ENCODE measurements at places on chromosomes 5 and 9.
A peak's percentile ranks its signal among the peaks of the same experiment; 100 is the strongest.

DNA sequence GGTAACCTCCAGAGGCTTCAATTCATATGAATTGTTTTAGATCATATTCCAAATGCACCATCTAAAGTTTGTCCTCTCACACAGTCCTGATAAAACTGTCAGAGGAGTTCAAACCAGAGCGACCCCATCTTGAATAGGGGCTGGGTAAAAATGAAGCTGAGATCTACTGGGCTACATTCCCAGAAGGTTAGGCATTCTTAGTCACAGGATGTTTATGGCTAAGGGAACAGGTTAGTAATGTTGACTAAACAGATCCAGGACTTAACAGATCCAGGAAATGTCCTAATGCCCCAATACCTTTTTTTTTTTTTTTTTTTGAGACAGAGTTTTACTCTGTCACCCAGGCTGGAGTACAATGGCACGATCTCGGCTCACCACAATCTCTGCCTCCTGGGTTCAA lies 192.6 kb upstream of the PRDM9 start:
- DNase-seq = no peak

GRCh38 chr5:149930749-149931574 lies 13.6 kb downstream of the PDE6A start:
- DNase-seq = no peak

GRCh38 chr9:105264380-105264779 lies 19.9 kb downstream of the SLC44A1 start:
- DNase-seq = no peak

- DNase-seq = no peak
Measured at GRCh38 chr9:137371521-137371941, 51.4 kb downstream of the EXD3 start.

- DNase-seq = no peak
Measured at GRCh38 chr5:116964438-116964837, 389.8 kb upstream of the SEMA6A start.

- DNase-seq = no peak
Measured at GRCh38 chr9:129582855-129583254, 38.0 kb downstream of the C9orf50 start.

DNA sequence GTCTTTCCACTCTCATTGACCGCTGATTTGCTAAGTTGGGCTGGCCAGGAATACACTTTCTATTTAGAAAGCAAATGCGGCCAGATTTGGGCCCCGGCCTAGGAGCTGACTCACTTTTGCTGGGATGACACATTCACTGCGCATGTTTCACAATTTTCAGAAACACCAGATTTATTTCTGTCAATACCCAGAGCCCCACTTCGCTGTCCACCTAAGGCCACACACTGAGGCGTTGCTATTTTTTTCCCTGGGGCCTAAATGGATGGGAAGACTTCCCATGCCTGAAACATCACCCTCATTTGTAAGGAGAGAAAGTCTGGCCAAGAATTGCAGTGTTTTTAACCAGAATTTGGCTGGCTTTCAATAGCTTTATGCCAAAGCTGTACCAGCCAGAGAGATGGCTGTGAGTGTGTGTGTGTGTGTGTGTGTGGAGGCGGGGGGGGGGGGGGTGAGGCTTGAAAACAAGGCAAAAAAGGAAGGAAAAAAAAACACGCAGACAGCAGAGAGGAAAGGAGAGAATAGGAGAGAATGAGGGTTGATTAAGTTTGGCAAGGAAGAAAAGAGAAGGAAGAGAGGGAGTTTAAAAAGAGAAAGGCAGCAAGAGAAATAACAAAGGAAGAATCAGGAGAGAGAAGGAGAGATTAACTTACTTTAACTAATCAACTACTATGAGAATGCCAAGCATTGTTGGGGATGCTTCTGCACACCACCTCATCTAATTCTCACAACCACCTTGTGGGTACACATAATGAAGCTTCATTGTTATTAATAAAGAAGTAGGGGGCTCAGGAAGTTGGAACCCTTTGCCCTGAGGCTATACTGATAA lies 261.4 kb upstream of the KLF4 start:
- peak; percentile 96 for DNase-seq

GRCh38 chr5:63923914-63924313 lies 38.3 kb downstream of the HTR1A start:
- no peak for DNase-seq

GRCh38 chr9:87567571-87567970 lies 69.9 kb downstream of the DAPK1 start:
- DNase-seq = no peak

- DNase-seq = no peak
Measured at GRCh38 chr5:62643556-62644451, 65.2 kb downstream of the LRRC70 start.

GRCh38 chr9:133063500-133064231 lies 1.9 kb downstream of the CEL start:
- DNase-seq = no peak

- DNase-seq = no peak
Measured at GRCh38 chr5:112248623-112249022, 170.5 kb downstream of the EPB41L4A start.

DNA sequence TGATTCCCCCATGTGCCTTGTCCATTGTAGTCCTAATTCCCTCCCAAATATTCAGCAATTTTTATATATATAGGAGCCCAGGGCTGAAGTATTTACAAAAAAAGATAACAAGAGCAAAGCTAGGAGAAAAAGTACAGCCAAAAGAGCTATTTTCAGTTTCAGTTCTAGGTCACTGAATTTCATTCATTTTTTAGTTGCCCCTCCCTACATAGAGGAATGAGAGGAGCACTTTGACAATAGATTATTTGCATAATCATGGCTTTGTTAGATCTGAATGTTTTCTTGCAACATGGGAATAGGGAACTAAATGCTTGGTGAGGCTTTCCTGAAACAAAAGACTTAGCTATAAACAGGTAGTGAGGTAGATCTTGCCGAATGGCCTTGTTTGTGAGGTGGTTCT lies 15.3 kb upstream of the F2RL2 start:
- DNase-seq = no peak

DNA sequence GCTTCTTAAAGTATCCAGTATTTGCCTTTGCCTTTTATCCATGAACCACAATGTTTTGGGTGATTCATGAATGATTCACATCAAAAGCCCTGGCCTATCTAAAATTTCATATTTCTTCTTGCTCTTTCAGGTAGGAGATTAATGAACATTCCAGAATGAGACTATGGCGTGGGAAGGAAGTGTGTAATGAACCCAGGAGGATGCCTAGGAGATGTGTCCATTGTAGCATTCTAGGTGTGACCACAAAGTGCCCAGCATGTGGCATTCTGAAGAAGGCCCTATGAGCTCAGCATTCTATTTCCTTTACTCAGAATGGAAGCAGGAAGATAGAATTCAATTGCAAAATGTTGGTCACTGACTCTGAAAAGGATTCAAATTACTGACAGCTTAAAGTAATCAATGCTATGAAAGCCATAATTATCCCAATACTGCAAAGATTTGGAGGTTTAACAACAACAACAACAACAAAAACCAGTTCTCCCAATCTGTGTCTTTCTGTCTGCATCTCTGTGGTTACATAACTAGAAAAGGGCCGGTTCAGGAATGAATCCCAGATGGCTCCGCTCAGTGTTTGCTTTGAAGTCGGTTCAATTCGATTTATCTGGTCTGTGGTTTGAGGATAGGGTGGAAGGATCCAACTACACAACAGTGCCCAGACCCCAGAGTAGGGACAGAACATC lies 126.7 kb downstream of the FOXD1 start:
- peak; percentile 91 for DNase-seq

DNA sequence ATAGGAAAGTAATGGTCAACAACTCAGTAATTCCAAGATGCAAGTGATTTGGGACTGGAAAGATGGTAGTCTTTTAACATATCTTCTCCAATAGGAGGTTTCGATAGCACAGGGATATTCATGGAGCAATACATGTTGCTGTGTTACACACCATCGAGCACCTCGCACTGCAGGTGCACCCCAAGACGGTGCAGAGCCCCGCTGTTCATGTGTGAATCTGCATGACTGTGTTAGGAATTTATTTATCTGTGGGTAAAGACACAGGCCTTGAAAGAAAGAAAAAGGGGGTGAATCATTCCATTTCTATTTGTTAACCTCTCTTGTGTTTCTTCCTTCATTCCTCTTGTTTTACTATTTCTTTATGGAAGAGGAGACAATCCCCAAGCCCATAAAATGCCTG lies 217.1 kb downstream of the EBF1 start:
- DNase-seq = no peak

DNA sequence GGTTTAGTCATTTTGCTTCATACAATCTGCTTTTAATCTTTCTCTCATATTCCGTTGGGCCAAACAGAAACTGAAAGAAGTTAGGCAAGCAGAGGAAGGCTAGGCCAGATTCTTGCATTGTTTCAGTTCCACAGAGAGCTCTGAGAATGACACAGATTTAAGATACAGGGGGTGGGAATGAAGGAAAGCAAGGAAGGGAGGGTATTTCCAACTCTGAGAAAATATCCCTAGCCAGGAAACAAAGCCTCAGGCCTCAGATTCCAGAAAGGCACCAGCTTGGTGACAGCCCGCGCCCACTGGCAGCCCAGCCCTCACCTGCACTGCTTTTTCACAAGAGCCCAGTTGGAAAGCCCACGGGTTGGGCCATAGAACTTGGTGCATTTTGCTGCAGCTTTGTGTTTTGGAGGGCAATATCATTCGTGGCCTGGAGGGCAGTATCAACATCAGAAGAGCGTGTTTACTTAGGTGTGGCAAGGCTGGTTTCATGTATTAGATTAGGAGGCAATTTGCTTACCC lies 63.5 kb downstream of the ENC1 start:
- DNase-seq = peak; percentile 19

DNA sequence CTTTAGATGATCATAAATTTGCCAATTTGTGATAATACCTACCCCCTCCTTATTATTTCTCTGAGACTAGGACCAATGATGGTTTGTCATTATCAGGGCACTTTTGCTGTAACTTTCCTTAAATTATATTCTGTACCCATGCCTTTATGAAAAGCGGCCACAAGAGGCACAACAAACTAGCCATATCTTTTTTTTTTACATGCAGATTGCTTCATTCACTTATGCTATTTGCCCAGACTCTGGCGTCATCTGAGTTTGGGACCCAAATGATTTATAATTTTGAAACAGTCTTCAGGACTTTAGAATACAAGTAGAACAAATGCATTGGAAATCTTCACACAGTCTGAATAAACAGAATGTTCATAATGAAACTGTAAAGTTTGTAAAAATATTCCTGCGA lies 408.1 kb downstream of the MAT2B start:
- DNase-seq = no peak

DNA sequence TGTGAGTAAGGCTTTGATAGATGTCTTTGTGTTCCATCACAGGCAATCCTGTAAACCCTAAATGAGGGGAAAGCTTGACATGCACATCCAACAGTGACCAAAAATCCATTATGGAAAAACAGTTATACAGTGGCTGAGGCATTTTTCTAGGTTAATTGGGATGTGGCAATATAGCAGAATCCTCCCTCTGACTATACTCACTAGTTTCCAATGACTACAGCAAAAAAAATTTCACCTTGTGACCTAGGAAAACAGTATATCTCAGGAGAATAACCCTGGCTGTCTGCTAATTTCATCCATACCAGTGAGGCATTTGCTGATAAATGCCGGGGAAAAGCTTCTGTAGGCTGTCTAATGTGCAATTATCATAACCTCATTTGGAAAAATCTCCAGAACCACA lies 49.9 kb upstream of the SNCAIP start:
- peak; percentile 34 for DNase-seq

DNA sequence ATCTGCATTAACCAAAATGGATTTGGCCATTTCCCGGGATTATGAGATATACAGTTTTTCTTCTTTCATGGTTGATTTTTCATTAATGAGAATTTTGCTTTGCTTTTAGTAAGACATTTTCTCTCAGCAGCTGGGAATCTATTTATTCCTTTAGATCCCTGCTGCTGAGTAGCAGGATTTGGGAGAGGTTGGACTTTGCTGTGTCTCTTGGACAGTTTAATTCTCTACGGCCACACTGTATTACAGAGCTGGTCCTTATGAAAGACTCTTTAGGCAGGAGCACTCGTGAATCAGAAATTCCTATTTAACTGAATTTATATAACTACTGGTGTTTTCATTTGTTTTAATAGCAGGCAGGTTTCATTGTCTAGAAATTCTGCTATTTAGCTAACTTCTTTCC lies 1.6 kb downstream of the UNC13B start:
- no peak for DNase-seq

- no peak for DNase-seq
Measured at GRCh38 chr5:138276402-138277054, 2.1 kb upstream of the GFRA3 start.

DNA sequence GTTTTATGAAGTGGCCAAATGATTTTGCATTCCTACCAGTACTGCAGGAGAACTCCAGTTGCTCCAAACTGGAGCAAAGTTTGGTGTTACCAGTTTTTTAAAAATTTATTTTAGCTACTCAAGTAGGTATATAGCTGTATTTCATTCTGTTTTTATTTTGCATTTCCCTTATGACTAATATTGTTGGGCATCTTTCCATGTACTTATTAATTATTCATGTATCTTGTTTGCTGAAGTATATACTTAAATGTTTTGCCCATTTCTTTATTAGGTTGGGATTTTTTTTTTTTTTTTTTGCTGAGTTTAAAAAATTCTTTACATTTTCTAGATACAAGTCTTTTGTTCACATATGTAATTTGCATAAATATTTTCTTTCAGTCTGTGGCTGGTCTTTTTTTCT lies 386.6 kb upstream of the DAB2 start:
- DNase-seq = no peak

- DNase-seq = no peak
Measured at GRCh38 chr9:87547671-87548081, 50.0 kb downstream of the DAPK1 start.

- DNase-seq = peak; percentile 24
Measured at GRCh38 chr5:172707285-172708182, 63.5 kb downstream of the DUSP1 start.

DNA sequence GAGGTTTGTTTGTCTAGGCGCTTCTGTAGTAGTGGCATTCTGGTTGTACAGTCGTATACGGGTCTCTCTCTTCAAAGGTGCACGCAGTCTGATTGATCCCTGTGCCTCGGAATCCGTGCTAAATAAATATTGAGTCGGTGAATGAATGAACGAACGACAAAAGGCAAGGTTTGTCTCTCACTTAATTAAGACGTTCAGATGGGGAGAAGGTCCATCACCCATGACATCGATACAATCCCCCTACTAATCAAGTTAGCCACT lies 500 bp upstream of the CREBRF start:
- DNase-seq = no peak

DNA sequence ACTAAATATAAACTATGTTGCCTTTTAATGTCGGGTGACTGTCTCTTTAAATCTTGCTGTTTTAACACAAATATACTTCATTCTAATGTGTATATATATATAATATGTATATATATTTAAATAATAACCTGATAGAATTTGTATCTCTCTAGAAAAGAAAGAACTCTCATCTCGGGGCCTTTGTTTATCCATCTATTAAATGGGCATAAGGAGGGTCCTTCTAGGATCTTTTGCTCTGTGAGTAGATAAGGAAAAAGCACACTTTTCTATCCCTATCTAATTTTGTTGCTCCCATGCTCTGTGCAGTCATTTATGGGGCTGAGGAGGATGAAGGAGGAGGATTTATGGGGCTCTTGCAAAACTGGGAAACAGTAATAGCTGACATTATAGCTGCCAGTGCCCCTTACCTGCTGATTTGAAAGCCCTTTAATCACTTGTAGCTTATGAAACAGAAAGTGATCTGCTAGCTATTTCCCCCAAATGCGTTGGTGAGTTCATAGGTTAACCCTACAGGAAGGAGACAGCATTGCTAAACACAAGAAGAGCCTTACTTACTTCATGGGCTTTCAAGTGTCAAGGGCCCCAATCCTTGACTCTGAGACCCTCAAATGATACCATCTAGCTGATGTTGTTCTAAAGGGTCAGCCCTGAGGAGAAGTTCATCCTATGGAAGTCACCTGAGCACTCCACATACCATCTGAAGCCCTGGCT lies 5.8 kb upstream of the PPARGC1B start:
- no peak for DNase-seq

Measured in AG04449 (cell line).